ENCODE measurements at places on chromosomes 4 and X.

DNA sequence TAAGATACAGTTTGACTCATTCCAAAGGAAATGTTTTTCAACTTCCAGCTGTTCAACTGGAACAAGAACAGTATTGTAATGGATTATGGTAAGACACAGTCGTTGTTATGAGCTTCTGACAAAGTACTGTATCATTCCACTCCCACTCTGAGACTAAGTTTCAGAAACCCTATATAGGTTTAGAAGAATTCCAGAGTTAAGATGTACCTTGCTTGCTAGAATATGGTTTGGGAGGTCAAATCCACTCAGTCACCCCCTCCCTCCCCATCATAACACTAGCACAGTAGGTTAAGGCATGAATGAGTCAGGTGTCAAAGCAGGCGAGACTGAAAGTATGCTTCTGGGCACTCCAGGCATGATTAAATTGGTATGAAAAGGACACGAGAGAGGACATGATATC lies 339.7 kb downstream of the DMD start:
- DNase-seq, result no peak

- no peak for DNase-seq
Measured at GRCh38 chrX:118729042-118729652, 1.7 kb downstream of the IL13RA1 start.

DNA sequence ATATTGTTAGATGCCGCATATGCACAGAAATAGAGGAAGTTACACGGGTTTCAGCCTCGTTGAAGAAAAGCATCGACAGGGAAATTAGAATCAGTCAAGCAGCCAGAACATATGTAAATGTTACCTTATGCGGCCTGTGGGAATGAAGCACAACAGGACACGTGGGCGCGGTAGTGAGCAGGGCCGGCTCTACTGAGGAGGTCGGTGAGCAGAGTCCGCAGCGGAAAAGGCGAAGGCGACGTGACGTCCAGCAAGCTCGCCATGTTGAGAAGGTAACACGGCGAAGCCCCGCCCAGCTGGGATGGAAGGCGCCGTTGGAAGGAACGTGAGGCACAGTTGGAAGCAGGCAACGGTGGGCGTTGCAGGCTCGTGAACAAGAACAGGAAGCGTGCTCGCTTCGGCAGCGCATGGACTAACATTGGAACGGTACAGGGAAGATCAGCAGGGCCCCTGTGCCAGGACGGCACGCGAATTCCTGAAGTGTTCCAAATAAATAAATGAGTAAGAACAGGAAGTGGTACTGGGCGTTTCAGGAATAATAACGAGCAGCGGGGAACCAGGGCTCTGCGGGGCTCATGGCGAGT lies 54.6 kb downstream of the MTNR1A start:
- DNase-seq, result no peak

GRCh38 chr4:123488916-123489315 lies 92.3 kb downstream of the SPRY1 start:
- no peak for DNase-seq

DNA sequence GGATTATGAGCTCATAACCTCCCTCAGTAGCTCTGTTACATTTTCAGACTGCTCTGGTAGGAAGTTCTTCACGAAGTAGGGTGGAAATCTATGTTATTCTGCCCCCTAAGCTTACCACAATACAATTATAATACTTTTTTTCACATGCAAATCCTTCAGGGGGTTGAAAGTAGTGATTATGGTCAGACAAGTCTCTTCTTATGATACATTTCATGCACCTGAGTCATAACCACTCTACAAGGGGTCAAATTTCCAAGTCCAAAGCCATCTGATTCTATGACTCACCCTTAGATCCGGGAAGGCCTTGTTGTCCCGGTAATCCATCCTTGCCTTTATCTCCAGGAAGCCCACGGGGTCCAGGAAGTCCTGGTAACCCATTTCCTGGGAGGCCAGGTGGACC lies 95.2 kb downstream of the ATG4A start:
- DNase-seq, result no peak

GRCh38 chrX:109992203-109992602 lies 10.7 kb upstream of the TMEM164 start:
- DNase-seq, result no peak

GRCh38 chr4:113358784-113359183 lies 309.3 kb downstream of the ANK2 start:
- no peak for DNase-seq

DNA sequence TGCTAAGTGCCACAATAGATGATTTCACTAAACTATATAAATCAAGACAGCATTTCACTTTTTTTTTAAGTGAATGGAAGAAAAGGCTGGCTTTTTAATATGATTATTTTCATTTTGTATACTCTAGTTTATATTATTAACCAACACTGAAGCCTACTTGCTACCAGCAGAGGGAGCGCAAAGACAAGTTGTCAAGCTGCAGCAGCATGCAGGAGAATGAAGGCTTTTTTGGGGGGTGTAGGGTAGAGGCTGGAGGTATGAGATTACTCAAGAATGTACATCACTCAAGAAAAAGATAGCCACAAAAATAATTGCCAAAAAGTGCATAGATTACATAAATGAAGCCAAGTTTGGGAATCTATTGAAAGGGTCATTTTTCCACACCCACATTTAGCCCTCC lies 519.5 kb downstream of the FGF13 start:
- no peak for DNase-seq

DNA sequence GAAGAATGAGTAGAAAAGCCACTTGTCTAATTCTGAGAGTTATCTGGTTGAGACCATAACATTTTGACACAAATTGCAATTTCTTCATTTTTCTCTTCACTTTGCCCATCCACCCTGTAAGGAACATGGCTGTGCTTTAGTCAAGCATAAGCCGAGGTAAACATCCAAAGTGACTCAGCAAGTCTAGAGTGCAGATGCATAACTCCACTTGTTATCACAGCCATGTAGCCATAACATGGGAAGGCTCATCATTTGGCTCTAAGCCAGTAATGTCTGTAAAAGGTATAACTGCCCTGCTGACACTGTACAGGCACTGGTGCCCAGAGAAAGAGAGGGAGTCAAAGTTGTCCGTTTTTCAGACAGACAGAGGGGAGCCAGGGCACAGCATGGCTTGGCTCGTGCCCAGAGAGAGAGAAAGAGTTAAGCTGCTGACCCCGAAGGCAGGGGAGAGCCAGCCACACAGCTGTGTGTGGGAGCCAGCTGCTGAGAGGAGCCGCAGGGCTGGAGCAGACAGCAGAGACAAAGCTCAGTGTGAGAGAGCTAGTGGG lies 76.9 kb upstream of the EXOC1L start:
- DNase-seq, result no peak

GRCh38 chr4:10085828-10086505 lies 30.6 kb downstream of the WDR1 start:
- no peak for DNase-seq

DNA sequence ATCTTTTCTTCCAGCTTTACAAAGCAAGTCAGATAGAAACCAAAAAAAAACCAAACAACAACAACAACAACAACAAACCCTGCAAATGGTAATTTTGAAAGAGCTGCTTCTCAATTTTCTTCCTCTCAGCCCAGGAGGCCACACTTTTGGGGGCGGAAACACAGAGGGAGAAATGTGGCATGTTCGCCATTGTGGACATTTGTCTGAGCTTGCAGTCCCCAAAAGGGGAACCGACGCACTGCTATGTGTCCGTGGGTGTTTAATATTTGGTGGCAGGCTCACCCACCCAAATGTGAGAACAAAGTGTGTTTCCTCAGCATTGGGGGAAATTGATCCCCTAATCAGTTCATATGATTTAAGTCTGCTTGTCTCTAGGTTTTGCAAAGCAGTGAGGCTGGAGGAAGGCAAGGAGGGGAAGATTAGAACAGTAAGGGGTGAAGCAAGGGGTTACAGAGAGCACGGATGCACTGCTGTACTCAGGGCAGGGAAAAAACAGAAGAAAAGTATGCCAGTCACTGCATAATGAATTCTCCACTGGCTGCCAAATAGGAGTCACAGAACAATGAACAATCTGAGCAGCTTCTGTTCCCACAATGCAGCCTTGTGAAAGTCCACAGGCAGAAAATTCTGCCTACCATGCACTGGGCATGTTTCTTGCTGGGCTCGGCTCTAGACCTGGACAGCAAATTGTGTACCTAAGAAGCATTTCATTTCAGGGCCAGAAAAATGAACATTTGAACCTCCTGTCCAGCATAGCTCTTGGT lies 74.7 kb upstream of the GPM6B start:
- no peak for DNase-seq

DNA sequence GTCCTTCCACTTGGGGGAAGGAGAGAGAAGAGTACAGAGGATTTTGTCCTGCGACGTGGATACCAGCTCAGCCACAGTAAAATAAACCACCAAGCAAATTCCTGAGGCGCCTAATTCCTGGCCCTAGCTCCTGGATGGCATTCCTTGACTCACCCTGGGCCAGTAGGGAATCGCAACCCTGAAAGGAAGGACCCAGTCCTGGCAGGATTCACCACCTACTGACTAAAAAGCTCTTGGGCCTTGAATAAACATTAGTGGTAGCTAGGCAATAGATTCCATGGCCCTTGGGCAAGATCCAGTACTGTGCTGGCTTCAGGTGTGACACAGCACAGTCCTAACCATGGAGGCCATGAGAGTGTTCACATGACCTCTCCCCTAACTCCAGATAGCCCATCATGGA lies 45.6 kb downstream of the GABRA3 start:
- no peak for DNase-seq

DNA sequence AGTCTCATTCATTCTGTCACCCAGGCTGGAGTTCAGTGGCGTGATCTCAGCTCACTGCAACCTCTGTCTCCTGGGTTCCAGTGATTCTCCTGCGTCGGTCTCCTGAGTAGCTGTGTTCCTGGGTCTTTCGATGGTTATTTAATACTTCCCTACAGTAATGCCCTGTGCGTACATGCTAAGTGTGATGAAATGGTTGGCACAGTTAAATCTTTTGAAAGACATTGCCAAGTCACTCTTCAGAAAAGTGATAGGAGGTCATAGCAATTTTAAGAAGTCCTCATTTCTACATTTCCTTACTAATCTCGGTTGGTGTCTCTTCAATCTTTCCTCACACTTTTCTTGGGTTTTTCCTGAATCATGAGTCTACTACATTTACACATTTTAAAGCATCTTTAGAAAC lies 14.4 kb downstream of the HTT-AS start:
- no peak for DNase-seq

GRCh38 chr4:98522062-98522461 lies 136.3 kb downstream of the TSPAN5 start:
- no peak for DNase-seq

DNA sequence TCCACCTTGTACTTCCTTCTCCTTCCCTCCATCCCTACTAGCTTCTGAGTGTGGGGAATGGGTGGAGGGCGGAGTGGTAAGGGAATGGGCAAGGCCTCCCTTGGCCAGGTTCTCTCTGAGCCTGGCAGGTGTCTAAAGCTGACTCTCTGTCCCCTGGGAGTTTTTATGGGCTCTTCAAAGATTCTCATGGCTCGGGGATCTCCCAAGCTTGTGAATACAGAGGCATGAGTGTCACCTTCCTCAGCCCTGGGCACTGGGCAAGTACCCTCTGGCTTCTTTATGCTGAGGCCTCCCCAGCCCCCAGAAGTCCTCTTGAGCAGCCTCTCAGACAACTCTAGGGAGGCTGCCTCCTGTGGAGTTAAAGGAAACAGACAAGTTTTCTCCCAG lies 32.5 kb upstream of the DDX3X start:
- DNase-seq, result no peak

DNA sequence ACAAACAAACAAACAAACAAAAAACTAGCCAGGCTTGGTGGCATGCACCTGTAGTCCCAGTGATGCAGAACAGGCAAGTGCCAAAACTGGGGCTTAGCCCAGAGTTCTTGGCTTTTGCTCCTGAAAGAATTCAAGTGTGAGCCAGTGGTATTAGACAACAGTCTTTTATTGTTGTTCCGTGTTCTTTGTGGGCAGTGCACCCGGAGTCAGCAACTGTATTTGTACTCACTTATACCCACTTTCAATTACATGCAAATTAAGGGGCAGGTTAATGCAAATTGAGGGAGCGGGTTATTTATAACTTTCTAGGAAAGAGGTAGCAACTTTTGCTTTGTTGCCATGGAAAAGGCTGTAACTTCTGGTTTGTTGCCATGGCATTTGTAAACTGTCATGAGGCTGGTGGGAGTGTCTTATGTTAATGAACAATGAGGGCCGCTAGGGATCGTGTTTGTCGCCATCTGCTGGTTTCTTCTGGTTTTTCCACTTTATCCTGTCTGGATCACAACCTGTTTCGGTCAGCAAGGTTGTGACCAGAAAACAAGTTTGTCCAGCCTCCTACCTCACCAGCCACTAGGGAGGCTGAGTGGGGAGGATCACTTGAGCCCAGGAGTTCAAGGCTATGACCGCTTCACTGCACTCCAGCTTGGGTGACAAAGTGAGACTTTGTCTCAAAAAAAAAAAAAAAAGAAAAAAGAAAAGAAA lies 88.8 kb upstream of the ESX1 start:
- peak; percentile 28 for DNase-seq

- no peak for DNase-seq
Measured at GRCh38 chrX:10630320-10630719, 9.9 kb upstream of the MID1 start.

- no peak for DNase-seq
Measured at GRCh38 chr4:119260528-119260927, 48.0 kb downstream of the USP53 start.

DNA sequence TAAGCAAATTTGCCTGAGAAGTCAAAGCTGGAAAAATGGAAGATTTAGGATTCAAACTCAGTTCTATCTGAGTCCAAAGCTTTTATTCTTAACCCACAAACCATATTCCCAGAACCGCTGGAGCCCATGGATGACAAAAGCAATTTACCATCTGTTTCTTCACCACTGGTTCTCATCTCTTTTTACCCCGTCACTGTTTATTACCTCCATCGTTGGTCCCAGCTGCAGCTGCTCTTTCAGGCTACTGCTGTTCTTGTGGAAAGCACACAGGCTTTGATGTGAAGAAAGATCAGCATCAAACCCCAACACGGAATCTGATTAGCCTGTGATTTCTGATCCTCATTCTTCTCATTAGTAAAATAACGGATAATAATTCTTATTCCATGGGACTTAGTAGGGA lies 9.5 kb downstream of the FBXO8 start:
- no peak for DNase-seq
